Fibroblast of villous mesenchyme (primary cell): ENCODE measurements at places on chromosomes 3 and 15. TPM values are rescaled to one million over a fixed set of nuclear protein-coding genes. Genes with fewer than 3 reads are reported as not detected.

DNA sequence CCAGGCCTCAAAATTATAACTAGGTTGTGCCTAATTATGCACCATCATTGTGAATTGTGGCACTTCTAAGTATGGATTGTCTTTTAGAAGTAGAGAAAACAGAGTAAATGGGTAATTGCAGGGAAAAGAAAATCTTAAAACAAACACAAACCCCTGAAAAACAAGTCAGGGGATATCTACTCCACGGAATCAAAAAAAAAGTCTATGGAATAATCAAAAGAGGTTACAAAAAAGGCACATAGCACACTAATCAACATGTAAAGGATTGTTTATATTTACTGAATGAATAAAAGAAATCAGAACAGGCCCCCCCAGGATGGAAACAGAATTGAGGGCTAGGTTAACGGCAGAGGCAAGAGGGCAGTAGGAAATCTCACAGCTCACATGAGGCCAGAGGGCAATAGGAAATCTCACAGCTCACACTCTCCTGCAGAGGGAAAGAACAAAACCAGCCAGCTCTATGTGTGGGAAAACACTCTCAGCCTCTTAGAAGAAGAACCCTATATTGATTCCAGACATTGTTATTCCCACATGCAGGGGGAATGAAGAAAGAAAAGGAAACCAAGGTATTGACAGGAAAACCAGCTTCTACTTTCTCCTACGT is 72.7 kb upstream of the FNDC3B start:
- DNase-seq, result no peak

DNA sequence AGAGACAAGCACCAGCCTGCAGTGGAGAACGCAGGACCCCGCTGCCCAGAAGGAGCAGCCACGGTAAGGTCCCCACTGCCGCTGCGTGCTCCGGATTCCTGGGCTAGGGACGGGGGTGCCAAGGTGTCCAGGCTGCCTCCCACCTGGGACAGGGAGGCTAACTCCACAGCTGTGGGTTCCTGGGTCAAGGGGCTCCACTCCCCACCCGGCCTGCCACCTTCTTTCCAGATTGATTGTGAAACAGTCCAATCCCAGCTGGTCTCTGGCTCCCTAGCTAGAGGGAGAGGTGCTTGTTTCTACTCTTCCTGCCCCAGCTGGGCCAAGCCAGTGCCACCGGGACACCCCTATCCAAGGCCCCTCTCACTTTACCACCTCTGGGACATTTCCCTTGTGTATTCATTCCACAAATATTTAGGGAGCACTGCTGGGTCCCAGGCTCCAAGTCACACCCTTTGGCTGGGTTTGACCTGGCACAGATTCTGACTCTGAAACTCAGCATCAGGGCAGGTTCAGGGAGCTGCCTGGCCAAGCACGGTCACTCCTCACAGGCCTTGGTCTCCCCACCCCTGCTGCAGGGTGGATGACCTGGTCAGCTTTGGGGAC is 1.9 kb downstream of the PAK6 start:
- no peak for DNase-seq

GRCh38 chr3:149085828-149086231 is 503 bp downstream of the HLTF start:
- peak; percentile 50 for DNase-seq

DNA sequence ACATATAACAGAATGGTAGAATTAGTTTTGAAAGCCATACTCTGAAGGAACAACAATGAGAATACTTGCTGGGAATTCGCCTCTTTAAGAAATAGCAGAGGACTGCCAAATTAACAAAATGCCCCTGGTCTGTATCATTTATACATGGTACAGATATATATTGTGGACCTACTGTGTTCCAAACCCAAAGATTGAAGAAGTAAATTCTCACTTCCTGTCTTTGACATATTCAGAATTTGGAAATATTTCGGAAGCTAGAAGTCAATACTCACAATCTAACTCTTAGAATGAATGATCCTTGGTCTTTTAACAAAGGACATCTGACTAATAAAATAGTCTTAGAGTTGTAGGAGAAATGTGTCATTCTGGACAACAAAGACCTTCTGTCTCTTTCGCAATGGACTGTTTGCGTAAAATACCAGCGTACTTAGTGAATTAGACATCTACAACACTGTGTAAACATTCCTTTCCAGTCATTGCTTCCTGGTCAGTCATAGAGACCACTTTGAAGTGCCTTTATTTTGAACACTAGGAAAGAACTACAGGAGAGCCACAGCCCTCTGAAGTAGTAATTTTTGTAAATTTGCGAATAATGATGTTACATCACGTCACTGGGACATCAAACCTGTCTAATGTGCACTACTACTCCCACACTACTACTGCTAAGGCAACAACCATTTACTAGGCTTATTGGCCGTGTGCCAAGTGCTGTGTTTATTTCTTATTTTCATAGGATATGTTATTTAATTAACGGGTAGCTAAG is 68.0 kb downstream of the CHL1 start:
- DNase-seq, result peak; percentile 0

GRCh38 chr15:80977627-80978036 is 12.0 kb downstream of the MESD start:
- DNase-seq, result peak; percentile 64

DNA sequence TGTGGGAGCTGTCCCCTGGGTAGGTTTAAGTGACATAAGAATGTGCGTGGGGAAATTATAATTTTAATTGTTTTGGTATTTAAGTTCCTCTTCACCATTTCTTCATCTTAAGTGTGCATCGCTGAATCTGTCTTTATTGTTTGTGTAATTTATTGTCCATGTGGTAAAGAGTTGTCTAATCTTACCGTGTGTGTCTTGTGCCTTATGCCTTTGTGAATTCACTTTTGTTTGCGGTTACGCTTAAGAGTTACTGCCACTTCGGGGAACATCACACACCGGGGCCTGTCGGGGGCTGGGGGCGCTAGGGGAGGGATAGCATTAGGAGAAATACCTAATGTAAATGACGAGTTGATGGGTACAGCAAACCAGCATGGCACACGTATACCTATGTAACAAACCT is 767 bp downstream of the WDR48 start:
- peak; percentile 12 for DNase-seq

DNA sequence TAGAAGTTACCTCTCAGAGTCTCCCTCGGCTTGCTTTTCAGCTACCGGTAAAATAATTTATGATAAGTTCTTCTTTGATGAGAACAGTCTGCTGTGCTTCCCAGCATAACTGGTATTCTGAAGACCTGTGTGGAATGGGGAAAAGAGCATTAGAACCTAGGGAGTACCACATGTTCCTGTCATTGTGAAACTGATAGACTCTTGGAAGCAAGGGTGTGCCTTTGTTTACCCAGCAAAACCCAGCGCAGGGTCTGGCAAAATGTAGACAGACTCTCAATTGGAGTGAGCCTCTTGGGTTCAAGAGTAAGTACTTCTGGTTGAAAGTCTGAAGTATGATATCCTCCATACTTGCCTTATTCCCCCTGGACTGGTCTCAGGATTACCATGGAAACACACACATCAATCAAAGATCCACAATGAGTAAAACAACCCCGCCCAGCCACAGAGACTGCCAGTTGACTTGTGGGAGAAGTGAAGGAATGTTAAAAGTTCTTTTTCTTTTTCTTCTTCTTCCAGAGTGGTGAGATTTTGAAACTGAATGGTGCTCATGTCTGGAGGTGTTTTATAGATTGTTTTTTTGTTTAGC is 652.4 kb upstream of the NAALADL2 start:
- DNase-seq, result no peak

DNA sequence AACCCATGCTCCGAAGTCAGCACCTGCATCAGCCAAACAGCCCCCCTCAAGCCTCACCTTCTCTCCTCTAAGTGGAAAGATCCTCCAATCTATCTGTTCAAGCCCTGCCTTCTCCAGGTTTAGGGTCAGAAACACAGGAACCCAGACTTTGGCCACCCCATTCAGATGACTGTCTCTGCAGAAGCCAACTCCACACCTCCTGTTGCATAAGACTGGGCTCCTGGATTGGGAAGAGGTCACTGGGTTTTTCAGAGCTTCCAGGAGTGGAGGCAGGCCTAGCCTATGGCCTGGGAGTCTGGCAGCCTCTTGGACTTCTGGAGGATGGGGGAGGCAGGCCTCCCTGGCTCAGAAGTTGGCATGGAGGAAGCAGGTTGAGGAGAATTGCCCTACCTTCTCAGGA is 21.5 kb downstream of the CCDC33 start:
- DNase-seq, result no peak

- no peak for DNase-seq
These were observed 22.5 kb upstream of the ANXA2 start for GRCh38 chr15:60420203-60420716.

DNA sequence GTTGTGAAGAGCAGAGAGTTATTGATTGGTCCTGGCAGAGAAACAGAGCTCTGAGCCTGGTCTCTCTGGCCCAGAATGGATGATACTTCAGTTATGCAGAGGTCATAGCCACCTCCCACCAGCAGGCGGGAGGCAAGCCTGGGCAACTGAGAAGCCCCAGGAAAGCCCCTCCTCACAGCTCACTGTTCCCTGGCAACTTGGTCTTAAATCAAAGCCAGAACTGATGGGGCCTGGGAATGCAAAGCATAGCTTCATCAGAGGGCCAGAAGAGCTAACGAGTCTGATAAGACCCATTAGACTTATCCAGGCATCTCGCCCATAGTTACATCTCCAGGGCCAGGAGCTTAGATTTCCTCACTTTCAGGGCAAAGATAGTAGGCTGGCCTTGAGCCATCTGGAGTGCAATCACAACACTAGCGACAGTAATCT is 5.5 kb upstream of the COLQ start:
- peak; percentile 29 for DNase-seq

- no peak for DNase-seq
These were observed 277.2 kb upstream of the BCHE start for GRCh38 chr3:166114448-166114847.

DNA sequence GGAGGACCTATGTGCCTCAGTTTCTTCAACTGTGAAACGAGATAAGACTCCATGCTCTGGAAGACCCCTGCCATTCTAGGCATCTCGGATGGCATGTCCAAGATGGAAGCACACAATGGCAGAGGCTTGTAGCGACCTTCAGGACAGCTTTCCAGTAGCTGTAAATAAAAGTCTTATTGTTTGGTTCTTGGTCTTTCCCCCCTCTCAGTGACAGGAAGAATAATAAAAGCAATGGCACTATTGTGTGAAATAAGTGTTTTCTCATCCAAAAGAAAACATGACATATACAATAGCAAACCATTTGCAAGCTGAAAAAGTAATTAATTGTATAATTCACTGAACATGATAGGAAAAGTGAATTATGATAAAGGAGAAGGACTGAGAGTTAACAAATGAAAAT is 32.5 kb upstream of the CD47 start:
- no peak for DNase-seq

DNA sequence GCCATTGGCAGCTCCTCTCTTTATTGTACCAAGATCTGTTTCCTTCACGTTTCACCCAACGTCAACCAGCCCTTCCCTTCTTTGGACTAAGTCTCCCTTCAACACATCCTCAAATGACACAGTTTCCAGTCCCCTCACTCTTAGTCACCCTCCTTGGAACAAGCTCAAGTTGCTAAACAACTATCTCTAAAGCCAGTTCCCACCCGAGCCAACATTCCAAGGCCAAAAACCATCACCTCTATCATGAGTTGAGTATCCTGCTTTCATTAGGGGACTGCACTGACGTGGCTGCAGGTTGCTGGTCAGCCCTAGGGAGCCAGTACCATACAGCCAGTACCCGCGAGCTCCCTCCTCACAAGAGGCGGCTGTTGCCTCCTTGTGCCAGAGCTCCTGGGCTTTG is 73.8 kb downstream of the LIPC start:
- no peak for DNase-seq

DNA sequence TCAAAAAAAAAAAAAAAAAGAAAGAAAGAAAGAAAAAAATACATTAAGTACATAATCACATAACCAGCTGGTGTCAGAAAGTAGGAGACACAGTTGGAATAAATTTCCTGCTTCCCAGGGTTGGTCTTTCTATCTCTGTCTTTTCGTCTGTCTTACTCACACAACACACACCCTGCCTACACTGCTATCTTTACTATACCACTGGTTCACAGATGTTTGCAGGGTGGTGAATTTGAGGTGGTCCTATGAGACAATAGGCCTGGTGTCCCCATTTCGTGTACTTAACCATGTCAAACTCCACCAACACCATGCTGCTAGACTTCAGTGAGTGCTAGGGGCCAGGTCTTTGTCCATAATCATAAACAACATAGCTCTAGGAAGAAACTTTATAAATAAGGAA is 17.6 kb upstream of the CD47 start:
- no peak for DNase-seq

SNTN gene
- not detected in 2 replicates for total RNA-seq

TRAIP gene
- total RNA-seq, result 3.0 and 3.5 TPM in 2 replicates

CCR3 gene
- not detected in 2 replicates for total RNA-seq

GCNT3 gene
- under 0.01 TPM in 2 replicates for total RNA-seq

CCDC13 gene
- total RNA-seq, result 0.43 and 0.64 TPM in 2 replicates
